Activated CD4-positive, alpha-beta T cell treated with anti-CD3 and anti-CD28 coated beads, Interleukin-2, Interleukin-4, amounts not matched to agents 100 ng/mL and 50 ng/mL, durations not matched to agents 16 hours and 8 hours (primary cell): ENCODE measurements at places on chromosomes 6 and 20.

- no peak for DNase-seq
Measured at GRCh38 chr6:145621776-145622175, 113.5 kb downstream of the EPM2A start.

DNA sequence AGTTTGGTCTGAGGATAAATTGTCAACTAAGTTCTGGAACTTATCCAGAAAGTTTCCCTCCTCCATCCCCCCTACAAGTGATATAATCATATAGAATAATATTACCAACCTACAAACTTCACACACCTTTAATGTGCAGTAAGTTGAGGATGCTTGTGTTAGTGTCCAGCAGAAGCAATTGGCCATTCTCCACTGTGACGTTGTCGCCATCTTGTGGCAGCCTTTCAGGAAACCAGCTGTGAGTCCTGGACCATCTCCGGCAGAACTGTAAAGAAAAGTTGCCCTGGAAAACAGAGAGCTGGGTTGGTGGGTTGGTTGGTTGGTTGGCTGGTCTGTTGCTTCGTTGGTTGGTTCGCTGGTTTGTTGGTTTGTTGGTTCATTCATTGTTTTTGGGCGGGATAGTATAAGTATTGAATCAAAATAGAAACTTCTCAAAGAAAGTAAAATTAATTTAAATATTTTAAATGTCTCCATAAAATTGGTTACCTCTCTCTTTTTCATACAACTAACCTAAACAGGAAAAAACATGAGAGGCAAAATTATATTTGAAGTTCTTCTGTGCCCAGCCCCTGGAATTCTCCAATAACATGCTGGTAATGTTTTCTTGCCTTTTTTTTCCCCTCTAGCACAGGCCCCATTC, 127.5 kb downstream of the PKHD1 start:
- peak; percentile 54 for DNase-seq

DNA sequence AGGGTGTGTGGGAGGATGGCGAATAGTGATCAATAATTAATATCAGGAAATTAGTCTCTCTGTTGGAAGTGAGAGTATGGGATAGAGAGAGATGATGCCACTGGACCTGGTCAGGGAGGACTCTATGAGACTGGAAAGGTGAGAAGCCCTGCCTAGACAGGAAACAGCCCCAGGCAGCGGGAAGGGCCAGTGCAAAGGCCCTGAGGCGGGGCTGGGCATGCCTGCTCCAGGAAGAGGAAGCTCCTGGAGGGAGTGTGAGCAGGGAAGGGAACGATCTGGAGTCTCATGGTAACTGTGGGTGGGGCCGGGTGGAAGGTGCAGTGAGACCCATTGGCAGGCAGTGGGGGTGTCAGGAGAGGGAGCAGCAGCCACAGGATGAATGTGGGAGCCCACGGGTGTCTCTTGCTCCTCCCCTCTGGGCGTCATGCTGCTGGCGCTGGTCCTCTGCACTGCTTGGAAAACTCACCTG, 1.8 kb upstream of the CST3 start:
- DNase-seq = no peak

DNA sequence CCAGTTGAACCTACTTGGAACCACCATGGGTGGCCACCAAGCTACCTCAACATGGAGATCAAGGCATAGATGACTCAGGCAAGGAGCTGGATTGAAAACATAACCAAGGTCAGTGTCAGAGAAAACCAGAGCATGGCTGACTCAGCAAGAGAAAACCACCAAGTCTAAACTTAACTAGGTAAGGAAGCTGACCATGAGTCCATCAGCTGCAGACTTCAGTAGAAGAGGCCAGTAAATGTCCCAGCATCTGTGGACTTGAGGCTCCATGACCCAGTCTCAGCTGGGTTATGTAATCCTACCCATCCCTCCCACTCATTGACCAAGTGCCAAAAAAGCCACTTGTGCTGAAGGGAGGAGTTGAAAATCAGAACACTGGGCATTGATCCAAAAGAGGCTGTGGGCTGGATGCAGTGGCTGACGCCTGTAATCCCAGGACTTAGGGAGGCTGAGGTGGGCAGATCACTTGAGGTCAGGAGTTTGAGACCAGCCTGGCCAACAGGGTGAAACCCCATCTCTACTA, 93.7 kb upstream of the CBLN4 start:
- DNase-seq = no peak

DNA sequence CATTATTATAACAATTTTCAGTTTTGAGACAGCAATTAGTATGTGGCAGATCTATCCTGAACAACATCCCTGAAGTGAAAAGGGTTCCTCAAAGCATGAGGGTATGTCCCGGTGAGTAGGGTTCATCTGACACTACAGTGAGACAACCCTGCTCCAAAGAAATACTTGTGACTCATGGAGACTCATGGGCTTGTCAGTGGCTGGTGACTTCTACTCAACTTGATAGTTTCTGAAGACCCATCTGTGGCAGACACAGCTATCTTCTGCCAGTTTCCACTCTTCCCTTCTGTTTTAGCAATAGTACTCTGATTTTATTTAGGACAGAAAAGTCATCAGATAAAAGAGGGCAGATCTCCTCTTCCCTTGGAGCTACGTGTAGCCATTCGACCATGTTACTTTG, 41.4 kb downstream of the MAP3K7 start:
- no peak for DNase-seq

DNA sequence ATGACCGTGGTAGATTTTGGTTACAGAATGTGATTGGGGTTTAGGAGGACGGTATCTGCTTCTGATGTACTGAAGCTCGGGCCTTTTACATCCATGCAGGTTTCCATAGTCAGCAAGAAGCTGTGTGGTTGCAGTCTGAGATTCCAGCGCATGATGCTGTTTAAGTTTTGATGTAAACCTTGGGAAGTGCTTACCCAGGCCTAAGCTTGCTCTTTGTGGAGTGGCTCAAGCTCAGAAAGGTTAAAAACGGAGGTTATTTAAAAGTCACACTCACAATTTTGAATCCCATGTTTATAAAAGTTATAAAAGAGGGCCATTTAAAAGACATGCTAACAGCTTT, 121.4 kb downstream of the TIAM2 start:
- no peak for DNase-seq

GRCh38 chr6:160256445-160256844, 2.2 kb downstream of the SLC22A2 start:
- DNase-seq = no peak

DNA sequence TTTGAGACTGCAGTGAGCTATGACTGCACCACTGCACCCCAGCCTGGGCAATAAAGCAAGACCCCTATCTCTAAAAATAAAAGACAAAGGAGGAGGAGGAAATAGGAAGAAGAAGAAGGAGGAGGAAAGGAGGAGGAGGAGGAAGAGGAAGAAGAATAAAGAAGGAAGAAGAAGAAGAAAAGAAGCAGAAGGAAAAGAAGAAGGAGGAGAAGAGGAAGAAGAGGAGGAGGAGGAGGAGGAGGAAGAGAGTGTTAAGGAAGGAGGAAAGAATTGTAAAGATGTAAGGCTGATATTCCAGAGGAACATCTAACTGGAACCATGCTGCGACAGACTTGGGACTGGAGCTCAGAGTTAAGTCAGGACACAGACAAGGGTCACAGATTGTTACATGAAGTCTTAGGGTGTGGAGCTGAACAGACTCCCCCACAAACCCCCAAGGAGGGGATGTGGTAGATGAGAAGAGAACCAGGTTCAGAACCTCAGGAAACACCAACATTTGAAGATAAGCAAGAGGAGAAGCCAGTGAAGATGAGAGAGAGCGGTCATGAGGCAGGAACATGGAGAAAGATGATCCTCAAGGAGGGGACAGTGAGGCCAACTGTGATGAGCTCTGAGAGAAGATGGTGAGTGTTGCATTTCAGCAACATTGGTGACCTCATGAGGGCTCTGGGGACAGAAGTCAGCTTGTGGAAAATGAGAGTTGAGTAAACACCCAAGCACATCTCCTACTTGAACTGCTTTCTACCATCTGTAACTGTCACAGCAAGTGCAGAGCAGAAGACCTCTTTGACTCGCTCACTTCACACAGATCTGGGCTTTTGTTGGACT, 118.2 kb downstream of the CD164 start:
- no peak for DNase-seq

DNA sequence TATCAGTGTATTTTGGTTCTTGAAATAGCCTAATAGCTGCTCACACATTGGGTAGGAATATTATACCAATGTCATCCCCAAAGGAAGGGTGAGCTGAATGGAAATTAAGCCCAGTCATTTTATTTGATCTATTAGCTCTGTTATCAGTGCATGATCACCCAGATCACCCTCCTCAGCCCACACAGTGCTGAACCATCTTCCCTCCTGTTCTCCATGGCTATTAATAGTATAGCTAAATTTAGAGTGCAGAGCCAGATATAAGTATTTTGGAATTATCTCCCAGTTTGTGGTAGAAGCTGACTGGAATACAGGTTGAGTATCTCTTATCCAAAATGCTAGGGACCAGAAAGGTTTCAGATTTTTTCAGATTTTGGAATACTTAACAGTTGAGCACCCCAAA, 45.4 kb downstream of the KCTD20 start:
- DNase-seq = no peak

DNA sequence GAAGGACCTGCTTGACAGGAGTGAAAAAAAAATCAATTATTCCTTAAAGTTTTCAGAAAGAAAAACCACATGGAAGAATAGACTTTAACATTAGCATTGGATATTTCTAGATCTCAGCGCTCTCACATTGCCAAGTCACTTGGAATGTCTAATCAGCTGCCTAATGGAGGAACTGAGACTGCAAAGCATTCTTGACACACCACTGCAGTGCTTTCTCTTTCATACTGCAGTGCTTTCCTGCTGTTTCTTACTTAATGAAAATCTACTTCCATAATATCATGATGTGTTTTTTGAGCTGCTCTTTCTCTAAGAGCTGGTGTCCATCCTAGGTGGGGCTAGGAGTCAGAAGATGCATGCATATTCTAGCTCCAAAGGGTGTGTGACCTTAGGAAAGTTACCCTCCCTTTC, 20.4 kb upstream of the MCM3 start:
- DNase-seq = no peak

DNA sequence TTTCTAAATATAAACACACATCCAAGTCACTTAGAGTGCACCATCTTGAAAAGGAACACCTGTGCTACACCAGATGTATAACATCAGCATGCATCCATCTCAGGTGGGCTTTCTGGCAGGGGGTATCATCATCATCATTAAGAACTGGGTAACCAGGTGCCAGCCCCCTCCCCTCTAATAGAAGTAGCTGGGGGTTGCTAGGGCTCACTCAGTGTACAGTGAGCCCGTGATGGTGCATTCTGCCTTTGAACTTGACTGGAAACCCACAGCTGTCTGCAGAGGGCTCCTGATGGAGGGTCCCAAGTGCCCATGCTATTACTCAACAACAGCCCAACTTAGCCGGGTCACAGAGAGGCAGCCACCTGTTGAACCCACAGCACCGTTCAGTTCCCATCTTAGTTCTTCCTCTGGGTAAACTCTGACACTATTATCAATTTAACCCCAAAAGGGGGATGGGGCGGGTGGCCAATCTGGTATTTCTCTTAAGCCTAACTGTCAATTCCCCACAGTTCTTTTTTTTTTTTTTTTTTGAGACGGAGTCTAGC, 32.7 kb upstream of the CCND3 start:
- DNase-seq = no peak

DNA sequence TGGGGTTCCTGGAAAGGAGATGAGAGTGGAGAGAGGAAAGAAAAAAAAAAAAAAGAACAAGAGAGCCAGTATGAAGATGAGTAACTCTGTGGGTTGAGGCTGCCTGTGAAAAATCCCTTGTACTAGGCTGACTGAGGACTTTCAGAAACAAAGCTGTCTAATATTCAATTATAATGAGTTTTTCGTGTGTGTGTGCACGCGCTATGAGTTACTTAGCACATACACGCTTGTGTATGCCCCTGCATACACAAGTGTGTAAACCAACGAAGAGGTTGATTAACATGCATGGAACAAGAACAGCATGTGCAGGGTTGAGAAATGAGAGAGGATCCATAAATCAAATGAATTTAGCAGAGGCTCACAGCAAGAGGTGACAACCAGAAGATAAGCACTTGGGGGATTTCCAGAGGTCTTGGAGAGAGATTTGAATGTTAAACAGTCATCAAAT, 4.8 kb upstream of the RBPJL start:
- DNase-seq = peak; percentile 60

DNA sequence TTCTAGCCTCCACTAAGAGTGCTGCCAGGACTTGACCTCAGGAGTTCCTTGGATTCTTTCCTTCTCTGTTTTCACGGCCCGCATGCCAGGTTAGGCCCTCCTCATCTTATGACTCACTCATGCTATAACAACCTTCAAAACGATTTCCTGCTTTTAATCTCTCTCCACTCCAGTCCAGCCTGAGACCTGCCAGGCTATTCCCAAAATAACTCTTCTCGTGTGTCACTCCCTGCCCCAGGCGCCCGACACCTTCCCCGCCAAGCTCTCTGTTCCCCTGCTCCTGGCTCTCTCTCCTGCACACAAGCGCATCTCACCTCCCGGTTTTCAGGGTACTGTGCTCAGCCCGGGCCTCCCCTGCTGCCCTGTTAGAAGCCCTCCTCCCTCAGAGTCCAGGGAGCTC, 64.1 kb upstream of the RPS6KA2 start:
- no peak for DNase-seq

DNA sequence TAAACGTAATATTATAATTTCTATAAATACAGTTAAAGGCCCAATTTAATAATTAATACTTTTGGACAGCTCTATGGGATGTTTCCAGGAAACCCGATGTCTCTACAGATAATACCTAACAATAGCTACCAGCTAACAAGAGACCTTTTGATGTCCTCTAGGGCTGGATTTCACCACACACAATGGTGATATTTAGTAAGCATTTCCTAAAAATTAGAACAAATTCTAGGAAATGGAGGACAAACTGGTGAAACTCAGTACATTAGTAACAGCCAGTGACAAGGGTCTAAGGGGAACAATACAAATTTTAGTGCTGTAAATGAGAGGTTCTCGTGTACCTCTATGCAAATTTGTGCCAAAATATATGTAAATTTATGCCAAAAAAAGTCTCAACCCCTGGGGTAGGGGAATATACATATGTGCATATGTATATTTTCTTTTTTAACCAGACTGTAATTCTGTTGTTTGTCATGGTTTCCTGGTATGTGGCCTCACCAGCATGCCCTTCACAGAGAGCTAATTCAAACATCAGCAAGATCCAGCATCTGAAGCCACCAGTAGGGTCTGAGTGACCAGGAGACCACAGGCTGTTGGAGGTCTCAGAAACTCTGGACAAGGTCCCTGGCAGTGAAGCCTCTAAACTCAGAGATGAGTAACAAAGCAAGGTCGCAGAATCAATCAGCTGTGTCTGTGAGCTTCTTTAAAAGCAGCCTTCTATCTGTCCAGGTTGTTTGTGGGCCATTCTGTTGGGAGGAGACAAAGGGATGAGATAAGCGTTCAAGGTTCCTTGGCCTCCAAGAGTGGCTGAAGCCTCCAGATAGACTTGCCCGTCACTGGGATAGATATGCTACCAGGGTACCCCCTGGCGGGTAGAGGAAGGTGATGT, 235.1 kb upstream of the RREB1 start:
- no peak for DNase-seq

DNA sequence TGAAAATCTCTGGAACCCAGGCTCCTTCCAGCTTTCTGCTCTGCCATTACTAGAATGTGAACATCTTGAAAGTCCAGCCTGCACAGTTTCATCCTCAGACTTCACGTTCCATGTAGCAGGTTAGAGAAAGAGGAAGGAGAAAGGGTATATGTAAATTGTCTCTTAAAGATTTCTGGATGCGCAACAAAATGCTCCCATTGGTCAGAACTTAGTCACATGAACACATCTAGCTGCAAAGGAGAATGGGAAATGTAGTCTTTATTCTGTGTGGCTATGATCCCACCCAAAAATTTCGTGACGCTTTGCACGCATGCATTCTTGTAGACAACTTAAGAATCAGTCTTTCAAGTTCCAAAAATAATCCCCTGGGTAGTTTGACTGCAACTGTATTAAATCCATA, 46.4 kb upstream of the CHD6 start:
- DNase-seq = no peak
